ENCODE measurements at places on chromosomes 13 and 19.
A peak's percentile ranks its signal among the peaks of the same experiment; 100 is the strongest.

DNA sequence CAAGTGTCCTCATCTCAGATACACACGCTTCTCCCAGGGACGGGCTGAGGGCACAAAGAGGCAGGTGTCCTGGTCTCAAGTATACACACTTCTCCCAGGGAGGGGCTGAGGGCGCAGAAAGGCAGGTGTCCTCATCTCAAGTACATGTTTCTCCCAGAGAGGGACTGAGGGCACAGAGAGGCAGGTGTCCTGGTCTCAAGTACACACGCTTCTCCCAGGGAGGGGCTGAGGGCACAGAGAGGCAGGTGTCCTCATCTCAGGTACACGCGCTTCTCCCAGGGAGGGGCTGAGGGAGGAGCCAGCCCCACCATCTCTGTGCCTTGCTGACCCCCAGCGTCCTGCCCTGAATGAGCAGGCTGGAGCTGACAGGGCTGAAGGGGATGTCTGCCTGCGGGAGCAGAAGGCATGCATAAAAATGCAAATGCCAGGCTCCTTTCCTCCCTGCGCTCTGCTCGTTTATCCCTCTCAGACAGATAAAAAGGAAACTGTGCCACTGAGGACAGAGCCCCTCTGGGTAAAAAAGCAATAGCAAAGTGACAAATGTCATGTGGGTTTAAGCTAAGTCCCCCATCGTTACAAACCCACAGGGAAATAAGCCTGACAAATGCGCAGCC is 96.1 kb upstream of the UQCRFS1 start:
- DNase-seq: no peak

GRCh38 chr19:6172074-6172863 is 36.8 kb downstream of the ACSBG2 start:
- DNase-seq: no peak

- no peak for DNase-seq
These were observed 292.1 kb downstream of the DNAJC15 start for GRCh38 chr13:43315522-43315921.

DNA sequence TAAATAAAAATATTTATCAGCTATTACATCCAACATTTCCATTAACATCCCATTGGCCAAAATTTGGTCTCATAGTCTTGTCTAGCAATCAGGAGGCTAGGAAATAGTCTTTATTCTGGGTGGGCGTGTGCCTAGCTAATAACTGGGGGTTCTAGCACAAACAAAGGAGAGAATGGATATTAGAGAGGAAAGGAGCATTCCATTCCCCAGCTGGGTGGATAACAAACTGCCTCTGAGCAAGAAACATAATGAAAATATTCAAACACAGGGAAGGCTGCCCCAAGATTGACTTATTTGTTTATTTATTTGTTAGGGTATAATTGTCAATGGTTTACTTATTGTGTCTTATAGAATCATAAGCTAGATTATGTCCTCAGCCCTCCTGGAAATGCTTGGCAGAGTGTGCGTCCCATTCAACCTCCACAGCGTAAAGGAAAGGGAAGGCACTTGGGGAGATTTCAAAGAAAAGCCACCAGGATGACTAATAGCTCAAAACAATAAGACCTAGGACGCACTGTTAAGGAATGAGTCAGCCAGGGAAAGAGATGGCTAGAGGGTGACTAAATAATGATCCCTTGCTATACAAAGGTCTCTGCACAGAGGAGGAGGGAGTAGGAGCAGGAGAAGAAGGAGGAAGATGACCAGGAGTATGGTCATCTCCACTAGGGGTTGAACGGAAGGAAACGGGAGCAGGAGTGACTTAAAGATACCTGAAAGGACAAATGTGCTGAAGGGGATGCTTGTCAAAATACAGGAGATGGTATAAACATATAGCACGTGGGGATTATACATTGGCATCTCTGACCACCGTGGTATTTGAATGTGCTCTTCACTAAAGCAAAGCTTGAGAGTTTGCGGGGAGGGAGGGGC is 23.5 kb upstream of the USP12 start:
- peak; percentile 80 for DNase-seq

GRCh38 chr19:11478167-11479089 is 2.4 kb downstream of the ELAVL3 start:
- DNase-seq: no peak

GRCh38 chr19:45191375-45191774 is 12.8 kb downstream of the BLOC1S3 start:
- DNase-seq: no peak

- DNase-seq: no peak
These were observed 70.4 kb downstream of the CEBPG start for GRCh38 chr19:33443638-33444561.

GRCh38 chr13:31236211-31236786 is 36.5 kb downstream of the B3GLCT start:
- DNase-seq: peak; percentile 23

GRCh38 chr19:46394402-46394797 is 19.0 kb downstream of the CCDC8 start:
- no peak for DNase-seq

- DNase-seq: peak; percentile 15
These were observed 26.5 kb upstream of the HOMER3 start for GRCh38 chr19:18967358-18968146.

- DNase-seq: peak; percentile 19
These were observed 2.5 kb downstream of the KLK10 start for GRCh38 chr19:51016798-51017683.

DNA sequence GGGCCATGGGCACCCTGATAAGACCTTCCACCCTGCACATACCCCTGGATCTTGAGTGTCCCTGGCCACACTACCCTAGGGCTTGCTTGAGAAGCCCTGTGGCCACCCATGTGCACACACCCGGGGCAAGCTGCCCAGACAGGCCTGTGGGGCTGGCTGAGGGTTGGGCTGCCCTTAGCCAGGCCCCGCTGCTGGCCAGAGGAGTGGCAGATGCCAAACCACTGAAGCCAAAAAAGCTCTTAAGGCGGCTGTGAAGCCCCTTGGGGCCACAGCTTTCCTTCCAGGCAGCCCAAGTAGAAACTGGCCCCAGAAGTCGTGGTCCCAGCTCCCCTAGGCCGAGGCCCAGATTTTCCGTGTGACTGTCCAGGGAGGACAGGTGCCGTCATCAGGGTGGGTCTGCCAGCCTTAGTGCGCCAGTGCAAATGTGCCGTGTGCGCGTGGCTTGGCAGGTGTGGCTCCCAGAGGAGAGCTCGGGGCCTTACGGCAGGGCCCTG is 14.8 kb downstream of the CEBPG start:
- DNase-seq: no peak

- DNase-seq: no peak
These were observed 14.7 kb downstream of the ZNF441 start for GRCh38 chr19:11781295-11782057.

DNA sequence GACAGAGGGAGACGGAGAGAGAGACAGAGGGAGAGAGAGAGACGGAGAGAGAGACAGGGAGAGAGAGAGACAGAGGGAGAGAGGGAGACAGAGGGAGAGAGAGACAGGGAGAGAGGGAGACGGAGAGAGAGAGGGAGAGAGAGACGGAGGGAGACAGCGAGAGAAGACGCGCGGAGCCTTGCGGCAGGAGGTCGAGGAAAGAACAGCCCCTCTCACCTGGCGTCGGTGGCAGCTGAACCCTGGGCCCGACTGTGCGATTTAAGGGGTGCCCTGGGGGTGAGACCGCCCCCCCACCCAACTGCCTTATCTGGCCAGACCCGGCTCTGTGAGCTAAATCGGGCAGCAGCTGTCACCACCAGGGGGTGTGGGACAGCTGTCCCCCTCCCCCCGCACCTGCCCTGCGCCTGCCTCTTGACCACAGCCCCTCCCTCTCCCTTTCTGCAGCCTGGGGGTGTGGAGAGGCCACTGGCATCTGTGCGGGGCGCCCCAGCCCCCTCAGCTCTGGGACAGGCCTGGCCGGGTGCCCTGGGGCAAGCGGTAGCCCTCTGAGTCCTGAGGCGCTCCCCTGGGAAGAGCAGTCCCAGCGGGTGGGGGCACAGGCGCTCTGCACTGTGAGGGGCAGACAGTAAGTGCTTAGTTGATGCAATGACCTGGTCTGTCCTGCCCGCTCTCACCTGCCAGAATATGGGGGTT is 10.8 kb downstream of the JOSD2 start:
- no peak for DNase-seq

DNA sequence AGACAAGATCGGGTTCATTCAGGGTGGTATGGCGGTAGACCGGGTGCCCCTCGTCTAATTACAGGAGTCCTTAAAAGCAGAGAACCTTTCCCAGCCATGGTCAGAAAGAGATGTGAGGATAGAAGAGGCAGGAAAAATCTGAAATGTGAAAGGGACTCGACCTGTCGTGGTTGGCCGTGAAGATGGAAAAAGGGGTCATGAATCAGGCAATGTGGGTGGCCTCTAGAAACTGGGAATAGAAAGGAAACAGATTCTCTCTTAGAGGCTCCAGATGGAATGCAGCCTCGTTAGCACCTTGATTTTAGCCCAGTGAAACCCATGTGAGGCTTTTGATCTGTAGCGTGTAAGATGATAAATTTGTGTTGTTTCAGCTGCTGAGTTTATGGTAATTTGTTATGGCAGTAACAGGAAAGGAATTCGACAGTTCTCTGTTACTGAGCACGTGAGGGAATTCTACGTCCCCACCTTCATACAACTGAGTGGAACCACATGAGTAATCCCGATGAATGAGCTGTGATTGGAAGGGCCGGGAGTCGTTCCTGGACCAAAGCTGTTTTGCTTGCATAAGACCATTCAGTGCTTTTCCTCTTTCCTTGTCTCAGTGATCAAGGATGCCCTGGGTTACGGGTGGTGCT is 11.0 kb upstream of the CA11 start:
- no peak for DNase-seq

GRCh38 chr19:898663-899062 is 5.4 kb downstream of the RNU6-9 start:
- no peak for DNase-seq

GRCh38 chr13:78587395-78587794 is 16.0 kb downstream of the POU4F1 start:
- DNase-seq: no peak

- DNase-seq: no peak
These were observed 8.7 kb downstream of the LRCH1 start for GRCh38 chr13:46561691-46562090.

- DNase-seq: no peak
These were observed 5.3 kb upstream of the KBTBD6 start for GRCh38 chr13:41137951-41138350.

- no peak for DNase-seq
These were observed 317.5 kb downstream of the KLF12 start for GRCh38 chr13:73816702-73817101.

DNA sequence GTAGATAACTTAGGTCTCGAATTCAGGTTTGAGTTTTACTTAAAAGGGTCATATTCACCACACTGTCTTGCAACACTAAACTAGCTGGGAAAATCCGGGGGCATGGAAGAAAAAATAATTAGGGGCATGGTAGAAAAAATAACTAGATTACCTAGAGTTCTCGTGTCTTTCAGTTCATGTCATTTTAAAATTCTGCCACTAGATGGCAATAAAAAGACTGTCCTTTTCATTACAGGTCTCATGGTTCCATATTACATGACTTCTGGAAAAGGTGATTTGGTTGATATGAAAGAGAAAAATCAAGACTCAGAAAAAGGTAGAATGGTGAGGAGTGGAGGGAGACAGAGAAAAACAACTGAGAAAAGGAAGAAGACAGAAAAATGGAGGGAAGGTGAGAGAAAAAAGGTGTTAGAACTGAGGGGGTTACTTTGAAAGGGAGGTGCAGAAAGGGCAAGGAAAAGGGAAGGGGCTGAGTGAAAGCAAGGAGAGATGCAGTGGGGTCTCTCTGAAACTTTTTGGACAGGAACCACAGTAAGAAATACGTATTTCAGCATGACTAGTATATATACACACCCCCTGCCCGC is 299.0 kb downstream of the KLF12 start:
- DNase-seq: peak; percentile 60

DNA sequence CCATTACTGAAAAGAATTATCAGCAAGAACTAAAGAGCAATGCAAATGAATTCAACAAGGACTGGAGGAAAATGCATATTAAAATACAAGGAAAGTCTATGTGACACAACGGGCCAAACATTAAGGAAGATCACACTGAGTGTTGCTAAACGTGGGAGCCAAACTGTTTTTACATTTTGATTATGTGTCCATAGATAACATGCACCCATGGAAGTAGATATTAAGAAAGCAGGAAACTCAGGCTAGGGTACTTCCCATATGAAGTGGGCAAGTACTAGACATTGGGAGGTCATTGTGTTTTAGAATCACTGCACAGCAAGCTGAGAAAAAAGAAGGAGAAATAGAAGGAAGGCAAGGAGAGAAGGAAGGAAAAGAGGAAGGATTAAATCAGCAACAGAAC is 161.8 kb downstream of the KCTD12 start:
- DNase-seq: no peak

DNA sequence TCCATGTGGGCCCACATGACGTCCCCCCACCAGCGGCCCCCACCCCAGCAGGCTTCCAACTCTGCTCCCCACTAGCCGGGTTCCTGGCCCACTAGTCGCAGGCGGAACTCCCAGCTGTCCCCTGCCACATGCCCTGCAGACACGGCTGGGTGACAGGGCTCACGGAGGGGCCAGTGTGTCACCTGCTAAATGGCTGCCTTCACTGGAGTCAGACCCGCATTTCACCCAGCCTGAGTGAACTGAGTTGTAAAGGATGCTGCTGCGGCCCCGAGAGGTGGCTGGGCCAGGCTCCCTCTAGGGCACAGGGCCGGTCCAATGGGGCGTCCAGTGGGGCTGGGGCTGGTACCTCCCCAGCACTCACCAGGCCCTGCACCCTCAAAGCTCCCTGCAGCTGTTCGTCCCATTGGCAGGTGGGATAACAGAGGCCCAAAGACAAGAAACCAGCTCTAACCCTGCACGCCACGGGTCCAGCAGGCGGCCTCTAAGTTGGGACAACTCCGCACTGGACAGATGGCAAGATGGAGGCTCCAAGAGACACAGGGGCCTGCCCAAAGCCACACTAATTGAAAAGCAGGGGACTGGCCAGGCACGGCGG is 3.2 kb downstream of the LMNB2 start:
- DNase-seq: no peak

DNA sequence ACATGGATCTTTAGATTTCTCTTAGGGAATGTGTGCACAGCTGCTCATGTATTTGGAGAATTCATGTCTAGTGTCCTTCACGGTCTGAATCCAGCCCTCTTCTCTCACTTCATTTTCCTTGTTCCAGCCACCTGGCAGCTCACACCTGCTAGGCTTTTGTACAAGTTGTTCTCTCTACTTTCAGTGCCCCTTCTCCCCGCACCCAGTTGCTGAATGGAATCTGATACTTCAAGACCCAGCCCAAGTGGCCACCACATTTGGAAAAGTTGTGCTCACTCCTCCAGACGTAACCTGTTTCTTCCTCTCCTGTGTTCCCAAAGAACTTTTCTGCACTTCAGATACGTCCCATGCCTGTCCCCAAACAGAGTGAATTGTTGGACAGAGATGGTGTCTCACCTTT is 235.6 kb downstream of the SHISA2 start:
- no peak for DNase-seq

All from activated CD4-positive, alpha-beta T cell treated with anti-CD3 and anti-CD28 coated beads, Interleukin-2, Interleukin-6, amounts not matched to agents 100 ng/mL and 50 ng/mL, durations not matched to agents 16 hours and 8 hours (primary cell).